ENCODE measurements at places on chromosomes 13 and 19. TPM values are rescaled to one million over a fixed set of nuclear protein-coding genes. Genes with fewer than 3 reads are reported as not detected.

- DNase-seq, result no peak
Observed at GRCh38 chr19:18536475-18536874, 6.9 kb downstream of the FKBP8 start.

DNA sequence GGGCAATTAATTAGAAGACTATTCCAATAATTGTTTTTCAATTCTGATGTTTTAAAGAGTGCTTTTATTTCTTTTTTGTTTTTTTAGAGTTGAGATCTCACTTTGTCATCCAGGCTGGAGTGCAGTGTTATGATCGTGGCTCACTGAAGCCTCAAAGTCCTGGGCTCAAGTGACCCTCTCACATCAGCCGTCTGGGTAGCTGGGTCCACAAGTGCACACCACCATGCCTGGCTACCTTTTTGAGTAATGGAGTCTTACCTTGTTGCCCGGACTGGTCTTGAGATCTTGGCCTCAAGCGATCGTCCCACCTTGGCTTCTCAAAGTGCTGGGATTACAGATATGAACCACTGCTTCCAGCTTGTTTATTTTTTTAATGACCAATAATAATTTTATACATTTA, 207.8 kb downstream of the NDFIP2 start:
- DNase-seq, result no peak

DNA sequence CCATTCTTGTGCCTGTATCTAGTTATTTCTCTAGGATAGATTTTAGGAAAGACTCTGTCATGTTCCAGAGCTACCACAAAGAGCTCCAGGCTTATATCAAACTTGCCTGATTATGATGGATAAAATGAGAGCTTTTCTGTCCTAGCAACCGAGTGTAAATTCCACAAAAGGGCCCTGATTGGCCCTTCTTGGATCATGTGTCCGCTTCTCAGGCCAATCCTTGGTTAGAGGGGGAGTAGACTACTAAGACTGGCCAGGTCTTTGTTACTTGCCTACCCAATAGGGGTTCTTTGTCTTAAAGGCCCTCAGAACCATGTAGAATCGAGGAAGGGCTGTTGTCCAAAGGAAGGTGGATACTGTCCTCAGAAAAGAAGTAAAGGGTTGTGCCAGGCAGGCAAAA, 2.4 kb downstream of the DHX34 start:
- DNase-seq, result no peak

- no peak for DNase-seq
Observed at GRCh38 chr13:34340534-34340933, 522.6 kb downstream of the RFC3 start.

DNA sequence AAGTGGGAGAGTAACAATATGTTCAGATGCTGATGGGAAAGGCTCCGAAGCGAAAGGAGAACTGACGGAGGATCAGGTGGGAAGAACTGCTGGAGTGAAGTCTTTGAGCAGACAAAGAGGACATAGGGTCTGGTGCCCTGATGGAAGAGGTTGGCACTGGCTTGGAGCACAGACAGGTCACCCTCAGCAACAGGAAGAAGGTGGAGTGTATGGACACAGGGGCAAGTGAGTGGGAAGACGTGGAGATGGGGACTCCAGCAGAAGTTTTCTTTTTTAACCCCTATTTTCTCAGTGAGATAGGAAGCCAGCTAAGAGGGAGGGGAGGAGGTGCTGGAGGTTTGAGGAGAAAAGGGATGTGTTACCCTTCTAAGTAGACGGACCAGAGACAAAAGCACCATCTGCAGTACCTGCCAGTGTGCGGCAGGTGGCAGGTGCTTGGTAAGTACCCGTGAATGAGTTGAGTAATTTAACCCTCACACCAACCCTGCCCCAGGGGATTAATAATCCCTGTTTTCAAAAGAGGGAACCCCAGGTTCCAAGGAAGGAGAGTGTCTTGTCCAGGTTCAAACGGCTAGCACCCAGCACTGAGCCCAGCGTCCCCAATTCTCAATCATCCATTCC, 11.2 kb downstream of the HAS1 start:
- DNase-seq, result no peak

- no peak for DNase-seq
Observed at GRCh38 chr13:77448689-77449088, 86.8 kb upstream of the SCEL start.

Gene IGFL2
- total RNA-seq, result not detected

Gene ZNF135
- 1.2 TPM for total RNA-seq

Gene LYPD3
- not detected for total RNA-seq

Gene KASH5
- not detected for total RNA-seq

Gene PCDH17
- total RNA-seq, result 3.0 TPM

All from glomerular endothelial cell (primary cell).